ENCODE measurements at places on chromosomes 2 and 18. TPM values are rescaled to one million over a fixed set of nuclear protein-coding genes. Genes with fewer than 3 reads are reported as not detected.

SRD5A2 gene
- total RNA-seq = under 0.01 TPM

NXPH2 gene
- not detected for total RNA-seq

ATOH8 gene
- 5.5 TPM for total RNA-seq

RSAD2 gene
- 0.37 TPM for total RNA-seq

SMYD1 gene
- not detected for total RNA-seq

NAPG gene
- 30.1 TPM for total RNA-seq

ATP6V1B1 gene
- 0.59 TPM for total RNA-seq
